ENCODE measurements at places on chromosomes 7 and 10. TPM values are rescaled to one million over a fixed set of nuclear protein-coding genes. Genes with fewer than 3 reads are reported as not detected.

- DNase-seq = no peak
These were observed 1.5 kb upstream of the HTR7 start for GRCh38 chr10:90859321-90859751.

DNA sequence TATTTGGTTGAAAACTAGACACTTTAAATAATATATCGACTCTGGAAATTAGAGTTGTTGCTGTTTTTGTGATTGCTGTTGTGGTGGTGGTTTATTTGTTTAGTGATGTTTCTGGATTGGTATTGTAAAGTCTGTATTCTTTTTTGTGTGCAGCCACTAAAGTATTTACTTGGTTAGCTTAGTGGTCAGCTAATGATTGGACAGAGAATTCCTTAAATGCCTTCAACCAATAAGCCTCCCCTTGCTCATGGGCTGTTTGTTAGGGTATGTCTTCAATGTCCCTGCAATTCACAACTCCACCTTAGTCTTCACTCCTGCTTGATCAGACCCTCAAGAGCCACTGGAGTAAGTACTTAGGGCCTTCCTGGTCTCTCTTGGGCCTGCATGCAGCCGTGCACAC lies 71.0 kb downstream of the PAXIP1 start:
- DNase-seq = no peak

GRCh38 chr10:95785317-95785716 lies 29.4 kb downstream of the ENTPD1 start:
- DNase-seq = no peak

DNA sequence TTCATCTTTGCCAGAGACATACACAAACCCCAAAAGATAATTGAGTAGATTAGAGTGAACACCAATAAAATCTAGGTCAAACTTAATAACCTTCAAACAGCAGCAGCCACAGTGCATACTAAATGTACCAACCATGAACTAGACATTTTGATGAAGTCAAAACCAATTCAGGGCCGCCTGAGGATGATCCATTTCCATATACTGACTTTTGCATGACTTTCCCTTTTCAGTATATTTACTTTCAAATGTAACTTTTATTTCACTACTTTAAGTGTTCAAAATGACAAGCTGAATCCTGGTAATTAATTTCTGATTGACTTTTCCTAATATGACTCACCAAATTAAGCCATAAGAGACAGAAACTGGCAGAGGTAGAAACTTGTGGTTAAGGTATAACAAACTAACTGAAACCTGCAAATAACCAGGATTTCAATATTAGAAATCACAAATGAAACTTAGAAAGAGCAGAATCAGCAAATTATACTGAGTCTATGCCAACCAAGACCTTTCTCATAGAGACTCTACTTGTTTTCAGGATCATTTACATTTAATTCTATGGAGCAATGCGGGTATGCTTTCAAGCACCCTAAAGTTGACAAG lies 171.9 kb upstream of the LRRN3 start:
- no peak for DNase-seq

GRCh38 chr7:100093498-100093897 lies 4.7 kb downstream of the COPS6 start:
- no peak for DNase-seq

GRCh38 chr7:10940704-10941355 lies 32.8 kb upstream of the PHF14 start:
- DNase-seq = no peak

DNA sequence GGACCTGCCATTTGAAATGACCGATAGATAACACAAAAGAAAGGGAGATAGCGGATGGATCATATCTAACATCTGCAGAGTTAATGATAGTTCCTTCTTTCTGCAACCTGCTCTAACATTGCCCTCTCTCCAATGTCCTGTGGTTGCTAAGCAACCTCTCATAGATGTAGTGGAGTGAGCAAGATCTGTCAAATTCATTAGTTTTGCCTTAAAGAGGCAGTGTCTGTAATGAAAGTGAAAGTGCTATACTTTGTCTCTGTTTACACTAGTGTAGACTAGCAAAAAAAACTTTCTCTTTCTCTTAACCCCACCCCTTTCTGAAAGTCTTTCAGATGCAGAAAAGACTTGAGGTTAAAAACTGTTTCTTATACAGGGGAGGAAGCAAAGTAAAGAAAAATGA lies 1196.9 kb downstream of the SORCS3 start:
- peak; percentile 91 for DNase-seq

- DNase-seq = no peak
These were observed 48.2 kb downstream of the GSAP start for GRCh38 chr7:77367976-77368375.

- peak; percentile 63 for DNase-seq
These were observed 5.6 kb downstream of the SSC4D start for GRCh38 chr7:76403780-76404494.

DNA sequence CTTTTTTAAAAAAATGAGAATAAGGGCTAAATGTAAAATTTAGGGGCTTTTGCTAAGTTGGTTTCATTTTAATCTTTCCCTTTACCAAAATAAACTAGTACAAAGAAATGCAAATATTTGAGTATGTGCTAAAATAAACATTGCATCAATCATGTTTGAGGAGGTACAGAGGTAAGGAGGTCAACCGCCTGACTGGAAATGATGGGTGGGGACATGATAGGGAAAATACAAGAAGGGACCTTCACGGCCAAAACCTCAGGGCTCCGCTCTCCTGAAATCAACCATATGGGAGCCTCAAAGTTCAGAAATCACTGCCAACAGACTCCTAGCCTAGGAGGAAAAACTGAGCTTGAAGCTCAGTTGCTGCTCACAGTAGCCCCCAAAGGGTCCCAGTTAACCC lies 207.6 kb downstream of the AHR start:
- no peak for DNase-seq

DNA sequence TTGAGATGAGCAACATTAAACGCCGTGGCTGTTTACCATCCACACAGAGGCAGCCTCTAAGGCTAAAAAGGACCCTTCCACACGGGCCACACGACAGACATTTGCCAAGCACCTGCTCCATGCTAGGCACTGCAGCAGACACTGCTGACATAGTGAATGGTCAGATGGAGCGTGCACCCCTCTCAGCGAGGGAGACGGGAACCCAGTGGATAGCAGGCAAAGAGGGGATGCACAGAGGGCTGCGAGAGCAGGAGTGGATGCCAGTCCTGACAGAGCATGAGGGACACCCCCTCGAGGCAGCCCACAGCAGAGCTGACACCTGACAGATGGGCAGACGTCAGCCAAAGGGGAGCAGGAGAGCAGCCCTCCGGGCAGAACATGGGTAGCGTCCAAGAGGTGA lies 5.6 kb upstream of the STK32C start:
- no peak for DNase-seq

DNA sequence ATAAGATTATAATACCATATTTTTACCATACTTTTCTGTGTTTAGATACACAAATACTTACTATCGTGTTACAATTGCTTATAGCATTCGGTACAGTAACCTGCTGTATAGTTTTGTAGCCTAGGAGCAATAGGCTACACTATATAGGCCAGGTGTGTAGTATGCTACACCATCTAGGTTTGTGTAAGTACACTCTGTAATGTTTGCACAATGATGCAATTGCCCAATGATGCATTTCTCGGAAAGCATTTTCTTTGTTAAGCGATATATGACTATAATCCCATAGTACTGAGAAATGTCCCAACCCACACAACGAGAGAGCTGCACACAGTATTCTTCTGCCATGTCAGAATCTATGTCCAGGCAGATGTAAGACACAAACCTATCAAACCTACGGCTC lies 160.0 kb downstream of the NEBL start:
- no peak for DNase-seq

GRCh38 chr10:80878330-80878729 lies 340.6 kb downstream of the SH2D4B start:
- DNase-seq = no peak

DNA sequence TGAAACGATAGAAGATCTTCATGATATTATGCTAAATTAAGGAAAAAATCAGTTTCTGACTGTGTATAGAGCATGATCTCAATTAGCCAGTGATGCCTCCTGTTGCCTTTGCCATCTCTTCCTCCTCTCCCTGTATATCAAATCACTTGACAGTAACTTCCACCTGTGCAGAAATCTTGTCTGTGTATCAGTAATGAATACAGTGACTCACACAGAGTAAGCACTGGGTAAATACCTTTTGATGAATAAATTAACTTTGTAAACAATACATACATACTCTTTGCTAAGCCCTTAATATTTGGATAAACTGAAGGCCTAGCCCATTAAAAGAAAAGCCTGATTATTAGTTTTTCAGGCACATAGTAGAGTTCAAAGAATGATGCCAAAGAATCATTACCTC lies 610.6 kb upstream of the NRP1 start:
- DNase-seq = no peak

- peak; percentile 13 for DNase-seq
These were observed 117.3 kb upstream of the CDK6 start for GRCh38 chr7:92953657-92954056.

DNA sequence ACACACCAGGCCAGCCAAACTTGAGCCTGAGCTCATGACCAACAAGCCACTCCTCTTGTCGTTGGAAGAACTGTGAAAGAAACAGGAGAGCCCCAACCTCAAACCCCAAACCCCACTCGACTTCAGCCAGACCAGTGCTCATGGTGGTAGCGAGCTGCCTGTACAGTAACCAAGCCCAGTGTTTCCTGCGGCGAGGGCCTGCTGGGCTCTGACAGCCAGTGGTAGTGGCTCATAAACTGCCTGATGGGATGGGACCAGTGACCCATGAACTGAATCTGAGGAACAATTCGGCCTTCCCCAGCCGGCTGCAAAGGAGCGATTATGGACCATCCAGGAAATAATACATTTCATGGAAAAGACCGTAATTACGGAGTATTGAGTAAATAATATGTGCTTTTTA lies 191.9 kb downstream of the RPS24 start:
- no peak for DNase-seq

DNA sequence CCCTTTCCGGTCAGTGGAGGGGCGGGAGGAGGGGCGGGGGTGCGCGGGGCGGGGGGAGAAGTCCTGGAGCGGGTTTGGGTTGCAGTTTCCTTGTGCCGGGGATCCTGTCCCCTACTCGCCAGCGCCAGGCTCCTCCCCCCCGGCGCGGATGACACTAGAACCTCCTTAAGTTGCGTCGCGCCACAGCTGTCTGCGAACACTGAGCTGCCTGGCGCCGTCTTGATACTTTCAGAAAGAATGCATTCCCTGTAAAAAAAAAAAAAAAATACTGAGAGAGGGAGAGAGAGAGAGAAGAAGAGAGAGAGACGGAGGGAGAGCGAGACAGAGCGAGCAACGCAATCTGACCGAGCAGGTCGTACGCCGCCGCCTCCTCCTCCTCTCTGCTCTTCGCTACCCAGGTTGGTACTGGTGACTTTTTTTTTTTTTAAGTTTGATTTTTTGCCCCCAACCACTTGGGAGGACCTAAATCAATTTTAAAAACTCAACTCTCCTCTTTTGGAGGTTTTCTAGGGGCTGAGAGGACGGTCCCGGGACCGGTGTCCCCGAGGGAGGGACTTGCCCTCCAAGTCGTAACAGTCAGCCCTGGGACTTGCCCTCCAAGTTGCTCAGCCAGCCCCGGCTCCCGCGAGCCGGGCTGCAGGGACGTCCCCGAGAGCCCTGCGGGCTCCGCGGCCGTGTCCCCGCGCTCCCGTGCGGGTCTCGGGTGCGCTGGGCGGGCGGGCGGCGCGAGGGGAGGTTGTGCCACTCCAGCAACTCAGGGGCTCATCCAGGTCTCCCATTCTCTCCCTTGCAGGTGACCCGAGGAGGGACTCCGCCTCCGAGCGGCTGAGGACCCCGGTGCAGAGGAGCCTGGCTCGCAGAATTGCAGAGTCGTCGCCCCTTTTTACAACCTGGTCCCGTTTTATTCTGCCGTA lies at the start of gene GATA3:
Gene GATA3, plus strand, starts transcription at position 195 of the 914 bp plus-strand sequence. CDS start 968 bp downstream, outside the sequence.
- peak; percentile 66 for DNase-seq

DNA sequence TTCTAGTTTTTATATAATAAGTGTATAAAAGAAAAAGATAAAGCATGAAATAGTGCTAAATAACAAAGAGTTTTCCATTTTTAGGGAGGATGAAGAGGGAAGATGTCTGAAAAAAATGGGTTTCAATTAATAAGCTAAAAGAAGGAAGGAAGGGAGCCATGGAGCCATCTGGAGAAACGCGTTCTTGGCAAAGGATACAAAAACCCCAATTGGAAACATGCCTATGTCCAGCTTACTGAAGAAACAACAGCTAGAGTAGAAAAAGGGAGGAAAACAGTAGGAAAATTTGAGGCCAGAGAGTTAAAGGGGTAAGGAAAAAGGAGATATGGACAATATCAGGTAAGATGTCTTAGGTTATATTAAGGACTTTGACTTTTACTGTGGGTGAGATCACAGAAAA lies 416.2 kb upstream of the GHITM start:
- peak; percentile 33 for DNase-seq

GRCh38 chr10:17547060-17547459 lies 70.1 kb downstream of the HACD1 start:
- DNase-seq = no peak

GPRIN2 gene
- 0.13 TPM for total RNA-seq

CDC14C gene
- total RNA-seq = 0.04 TPM

JAKMIP3 gene
- total RNA-seq = 0.27 TPM

ANKRD1 gene
- 25.6 TPM for total RNA-seq

MKX gene
- total RNA-seq = 14.7 TPM

EBF3 gene
- total RNA-seq = 33.6 TPM

MRLN gene
- 254 TPM for total RNA-seq

ACSM6 gene
- not detected for total RNA-seq

RADIL gene
- total RNA-seq = 3.0 TPM

SPDYE3 gene
- not detected for total RNA-seq
